ENCODE measurements at places on chromosomes 2 and 18.

GRCh38 chr18:63142594-63143225 lies 176.9 kb downstream of the BCL2 start:
- no peak for DNase-seq

- DNase-seq: no peak
Measured at GRCh38 chr2:149038442-149039212, at the start of gene LYPD6B. LYPD6B (plus strand) TSS chr2:149038699; CDS start chr2:149130949, 92,250 bp downstream.

DNA sequence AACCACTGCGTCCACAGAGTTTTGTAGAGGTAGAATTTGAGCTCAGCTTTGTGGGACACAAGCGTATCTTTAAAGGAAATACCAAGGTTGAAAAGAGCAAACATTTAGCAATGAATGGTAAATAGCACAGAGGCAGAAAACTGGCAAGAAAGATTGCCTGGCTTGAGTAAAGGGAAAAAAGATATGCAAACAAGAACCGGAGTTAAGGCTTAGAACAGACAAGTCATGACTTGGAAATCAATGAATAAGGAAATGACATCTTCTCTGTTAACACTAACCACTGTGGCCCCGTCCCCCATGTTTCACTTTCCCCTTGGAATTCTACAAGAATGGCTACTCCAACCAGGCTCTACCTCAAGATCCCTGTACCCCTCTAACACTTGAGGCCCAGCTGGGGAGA lies 3.8 kb downstream of the STAM2 start:
- no peak for DNase-seq

DNA sequence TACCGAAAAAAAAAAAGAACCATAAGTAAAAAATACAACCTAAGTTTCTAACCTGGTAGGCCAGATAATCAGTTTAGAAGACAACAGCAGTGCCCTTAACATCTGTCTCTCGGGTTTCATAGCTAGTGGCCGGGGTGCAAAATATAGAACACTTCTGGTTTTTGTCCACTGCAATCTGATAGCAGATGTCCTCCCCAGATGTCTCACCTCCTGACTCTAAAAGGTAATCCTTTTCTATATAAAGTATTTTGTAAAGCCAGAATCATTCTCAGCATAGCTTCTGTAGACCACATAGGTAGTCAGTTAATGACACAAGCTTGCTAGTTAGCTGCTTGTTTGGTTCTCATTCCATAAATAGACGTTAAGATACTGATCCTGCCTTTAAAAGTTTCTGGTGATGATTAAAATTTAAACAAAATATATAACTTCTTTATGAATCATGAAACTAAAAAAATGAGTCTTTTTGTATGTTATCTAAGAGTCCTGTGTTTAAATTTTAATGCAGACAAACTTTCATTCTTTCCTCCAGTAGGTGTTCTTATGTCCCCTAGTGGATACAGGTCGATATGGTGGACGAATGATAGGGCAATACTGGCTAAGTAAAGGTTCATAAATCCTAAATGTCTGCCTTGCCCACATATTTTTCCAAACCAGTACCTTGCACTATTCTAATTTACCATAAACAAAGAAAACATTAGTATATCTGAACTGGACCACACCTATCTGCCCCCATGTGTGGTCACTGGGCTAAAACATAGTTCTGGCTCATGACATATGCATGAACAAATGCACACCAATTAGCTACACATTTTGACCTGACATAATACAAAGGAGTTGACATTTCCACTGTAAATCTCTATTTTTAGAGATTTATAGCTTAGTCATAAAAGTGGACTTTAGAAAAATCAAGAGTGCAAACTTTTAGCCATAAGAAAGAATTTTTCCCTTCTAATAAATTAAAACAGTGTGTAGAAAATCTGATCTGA lies 171.0 kb downstream of the SRBD1 start:
- DNase-seq: no peak

DNA sequence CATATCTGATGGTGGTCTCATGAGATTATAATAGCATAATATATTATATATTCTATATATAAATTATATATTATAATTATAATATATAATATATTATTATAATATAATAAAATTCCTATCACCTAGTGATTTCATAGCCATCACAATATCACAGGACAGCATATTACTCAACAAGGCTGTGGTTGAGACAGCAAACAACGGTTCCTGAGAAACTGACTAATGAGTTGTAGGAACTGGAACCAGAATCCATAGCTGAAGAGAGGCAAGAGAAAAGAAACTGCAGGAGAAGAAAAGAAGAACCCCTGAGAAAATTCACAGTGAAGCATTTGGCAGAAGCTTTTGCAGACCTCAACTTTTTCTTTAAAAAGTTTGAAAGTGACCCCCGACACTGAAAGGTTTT lies 84.0 kb downstream of the BCL2L11 start:
- DNase-seq: no peak

DNA sequence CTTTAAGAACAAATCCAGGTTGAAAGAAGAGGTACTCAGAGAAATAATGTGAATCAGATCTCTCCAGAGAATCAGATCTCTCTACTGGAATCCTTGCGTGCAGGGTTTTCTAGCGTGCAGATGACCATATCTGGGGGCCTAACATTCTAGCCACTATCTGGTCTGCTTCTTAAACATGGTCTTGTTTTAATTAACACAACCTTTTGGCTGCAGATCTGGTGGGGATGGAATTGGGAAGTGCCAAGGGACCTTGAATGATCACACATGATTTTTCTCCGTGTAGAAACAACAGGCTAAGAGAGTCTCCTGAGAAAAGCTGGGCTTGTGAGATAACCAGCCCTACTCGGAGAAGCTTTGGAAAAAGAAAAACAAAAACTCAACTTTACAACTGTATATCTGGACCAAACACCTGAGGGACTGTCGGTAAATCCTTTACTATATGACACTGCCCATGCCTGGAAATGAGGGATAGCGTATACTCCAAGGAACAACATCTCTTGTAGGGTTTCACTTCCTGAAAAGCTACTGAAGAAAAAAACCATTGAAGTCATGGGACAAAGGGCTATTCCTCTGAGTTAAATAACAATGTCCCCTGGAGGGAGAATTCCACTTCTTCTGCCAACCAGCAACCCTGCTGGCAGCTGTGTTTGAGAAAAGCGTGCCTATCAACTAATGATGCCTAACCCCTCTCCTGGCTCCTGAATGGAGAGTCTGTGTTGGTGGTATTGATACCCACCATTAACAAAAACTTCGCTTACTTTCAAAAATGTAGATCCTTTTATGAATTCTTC lies 171.0 kb upstream of the REV1 start:
- no peak for DNase-seq

- no peak for DNase-seq
Measured at GRCh38 chr18:9743200-9744016, 35.3 kb downstream of the RAB31 start.

DNA sequence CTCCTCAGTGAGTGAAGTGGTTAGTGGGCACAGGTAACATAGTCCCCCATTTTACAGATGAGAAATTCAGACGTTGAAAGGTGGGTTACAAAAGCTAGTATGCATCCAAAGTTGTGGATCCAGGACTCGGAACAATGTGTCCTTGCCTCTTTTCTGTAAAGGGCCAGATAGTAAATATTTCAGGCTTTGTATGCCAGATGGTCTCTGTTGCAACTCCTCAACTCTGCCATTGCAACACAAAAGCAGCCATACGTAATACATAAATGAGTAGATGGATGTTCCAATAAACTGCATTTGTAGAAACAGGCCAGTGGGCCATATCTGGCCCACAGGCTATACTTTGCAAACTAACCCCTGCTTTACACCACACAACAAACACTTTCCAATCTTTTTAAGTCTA lies 166.6 kb upstream of the PKDCC start:
- DNase-seq: no peak

GRCh38 chr2:2233171-2233826 lies 97.8 kb downstream of the MYT1L start:
- no peak for DNase-seq

DNA sequence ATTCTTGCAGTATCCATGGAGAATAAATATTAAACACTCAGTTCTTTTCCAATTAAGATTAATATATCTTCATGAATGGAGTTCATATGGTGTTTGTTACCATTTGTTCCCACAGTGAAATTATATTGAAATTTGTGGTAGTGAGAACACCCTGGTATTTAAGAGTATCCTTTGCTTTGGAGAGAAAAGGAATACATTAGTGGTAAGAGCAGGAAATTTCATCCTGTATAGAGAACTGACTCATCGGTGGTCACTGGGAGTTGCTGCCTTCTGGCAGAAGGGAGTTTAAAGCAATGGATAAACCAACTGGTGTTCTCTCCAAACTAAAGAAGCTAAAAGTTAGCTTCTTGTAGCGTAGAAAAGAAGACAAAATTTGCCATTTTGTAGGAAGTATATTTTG lies 107.3 kb downstream of the MYO1B start:
- no peak for DNase-seq

DNA sequence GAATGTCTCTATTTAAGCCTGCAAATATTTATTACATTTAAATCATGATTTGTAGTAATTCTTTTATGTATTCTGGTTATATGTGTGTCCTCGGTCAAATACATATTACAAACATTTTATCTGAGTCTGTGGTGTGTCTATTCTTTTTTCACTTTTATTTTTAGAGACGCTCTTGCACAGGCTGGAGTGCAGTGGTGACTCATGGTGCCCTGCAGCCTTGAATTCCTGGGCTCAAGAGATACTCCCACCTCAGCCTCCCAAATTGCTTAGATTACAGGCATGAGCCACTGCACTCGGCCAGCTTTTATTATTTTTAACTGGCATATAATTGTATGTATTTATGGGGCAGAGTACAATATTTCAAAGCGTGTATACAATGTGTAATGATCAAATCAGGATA lies 47.5 kb downstream of the ARID5A start:
- no peak for DNase-seq

- DNase-seq: no peak
Measured at GRCh38 chr2:8247905-8248622, 433.8 kb upstream of the ID2 start.

GRCh38 chr2:222713002-222713401 lies 41.5 kb downstream of the MOGAT1 start:
- no peak for DNase-seq

DNA sequence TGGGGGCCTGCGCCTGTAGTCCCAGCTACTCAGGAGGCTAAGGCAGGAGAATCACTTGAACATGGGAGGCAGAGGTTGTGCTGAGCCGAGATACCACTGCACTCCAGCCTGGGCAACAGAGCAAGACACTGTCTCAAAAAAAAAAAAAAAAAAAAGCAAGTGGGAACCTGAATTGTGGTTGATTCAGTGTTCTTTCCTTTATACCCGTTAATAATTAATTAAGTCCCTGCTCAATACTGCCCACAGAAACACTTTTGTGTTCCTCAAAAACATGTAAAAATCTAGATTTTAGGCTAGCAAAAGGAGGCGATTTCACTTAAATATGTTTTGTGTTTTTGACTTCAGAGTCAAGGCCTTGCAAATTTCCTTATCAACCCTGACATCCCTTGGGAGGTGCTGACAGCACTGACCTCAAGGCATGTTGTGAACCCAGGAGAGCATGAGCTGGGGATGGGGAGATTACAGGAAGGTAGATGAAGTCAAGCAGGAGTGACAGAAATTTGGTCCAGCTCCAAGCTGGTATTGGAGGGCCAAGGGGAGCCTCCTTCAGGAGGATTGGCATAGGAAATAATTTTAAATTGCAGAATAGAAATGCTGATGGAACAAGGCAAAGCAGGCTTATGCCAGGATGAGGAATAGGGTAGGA lies 89.0 kb upstream of the PNPT1 start:
- DNase-seq: no peak

- no peak for DNase-seq
Measured at GRCh38 chr2:196076778-196077568, 8.3 kb upstream of the DNAH7 start.

- no peak for DNase-seq
Measured at GRCh38 chr2:217231724-217232123, 371.9 kb upstream of the TNP1 start.

DNA sequence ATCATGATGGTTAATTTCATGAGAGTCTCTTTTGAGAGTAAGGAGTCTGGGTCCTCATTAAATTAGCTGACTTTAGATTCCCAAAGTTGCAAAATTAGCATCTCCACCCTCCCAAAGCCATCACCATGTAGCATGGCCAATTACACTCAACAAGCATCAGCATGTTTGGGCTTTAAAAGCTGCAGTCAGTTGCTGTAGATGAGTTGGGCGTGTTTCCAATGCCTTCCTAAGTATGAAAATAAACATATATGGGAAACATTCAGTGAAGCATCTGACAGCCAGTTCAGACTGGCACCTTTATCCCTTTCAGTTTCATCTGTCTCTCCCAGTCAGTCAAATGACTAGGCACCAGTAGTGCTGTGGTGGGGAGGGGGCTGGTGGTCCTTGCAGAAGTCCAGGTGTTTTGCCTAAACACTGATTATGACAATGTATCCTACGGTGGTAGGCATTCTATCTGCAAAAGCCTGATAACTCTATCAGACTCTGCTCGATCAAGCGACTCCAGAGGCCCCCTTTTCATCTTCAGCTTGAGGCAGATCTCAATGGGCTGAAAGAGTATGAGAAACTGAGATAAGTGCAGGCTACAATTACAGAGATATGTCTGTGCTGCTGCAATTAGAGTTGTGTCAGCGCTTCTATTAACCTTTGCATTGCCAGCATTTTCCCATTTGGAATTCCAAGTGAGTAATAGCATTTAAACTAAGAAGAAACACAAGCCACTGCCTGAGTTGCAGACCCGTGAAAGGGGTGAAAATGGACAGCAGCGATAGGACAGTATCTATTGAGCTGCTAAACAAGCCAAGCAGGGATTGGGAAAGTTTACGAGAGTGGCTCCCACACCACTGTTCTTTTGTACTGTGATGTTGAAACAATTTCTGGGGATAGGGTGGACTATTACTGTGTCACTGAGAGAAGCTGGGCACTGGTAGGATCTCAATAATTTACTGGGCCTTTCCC lies 67.3 kb upstream of the SPOPL start:
- DNase-seq: no peak

DNA sequence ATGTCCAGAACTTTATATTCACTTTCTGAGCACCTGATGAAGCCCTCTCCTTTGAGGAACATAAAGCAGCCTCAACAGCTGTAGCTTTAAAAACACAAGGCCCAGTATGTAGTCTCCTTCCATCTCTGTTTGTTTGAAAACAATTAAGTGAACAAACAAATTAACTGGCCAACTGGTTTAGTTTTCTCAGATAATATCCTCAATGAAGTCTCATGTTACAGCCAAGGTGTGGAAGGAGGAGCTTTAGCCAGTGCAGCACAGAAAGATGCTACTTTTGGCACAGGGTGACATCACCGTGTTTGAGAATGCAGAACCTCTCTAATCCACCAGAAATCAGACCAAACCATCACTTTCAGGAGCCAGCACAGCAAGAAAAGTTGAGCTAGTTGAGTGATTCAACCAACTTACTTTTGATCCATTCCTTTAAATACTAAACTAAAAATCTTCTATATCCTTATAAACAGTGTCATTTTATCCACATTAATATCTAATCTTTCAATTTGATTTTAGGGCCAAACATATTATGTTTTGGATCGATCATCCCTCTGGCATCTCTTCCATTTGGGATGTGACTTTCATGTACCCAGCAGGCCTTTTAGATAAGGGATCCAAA lies 488.7 kb downstream of the ARHGAP15 start:
- DNase-seq: no peak

All from cerebellar nuclear complex (tissue), 1 donor.